ENCODE measurements at places on chromosomes 13 and 19.
A peak's percentile ranks its signal among the peaks of the same experiment; 100 is the strongest.

- no peak for DNase-seq
Measured at GRCh38 chr19:3122512-3122870, 13.3 kb upstream of the GNA15 start.

DNA sequence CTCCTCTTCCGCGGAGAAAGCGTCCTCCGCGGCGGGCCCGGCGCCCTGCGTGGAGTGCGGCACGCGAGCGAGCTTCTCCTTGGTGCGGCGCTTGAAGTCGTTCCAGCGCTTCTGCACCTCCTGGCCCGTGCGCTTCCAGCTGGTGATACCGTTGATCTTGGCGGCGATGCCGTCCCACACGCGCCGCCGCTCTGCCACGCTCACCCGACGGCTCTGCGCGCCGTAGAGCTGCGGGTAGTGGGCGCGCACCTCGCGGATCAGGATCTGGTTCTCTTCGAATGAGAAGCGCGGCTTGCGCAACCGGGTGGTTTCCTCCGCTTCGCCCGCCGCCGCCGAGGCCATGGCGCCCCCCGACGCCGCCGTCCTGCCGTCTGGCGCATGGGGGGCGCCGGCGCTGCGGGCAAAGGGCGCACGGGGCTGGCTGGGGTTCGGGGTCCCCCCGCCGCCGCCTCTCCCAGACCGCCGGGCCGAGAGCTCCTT lies 941 bp downstream of the MYPOP start:
- DNase-seq: no peak

DNA sequence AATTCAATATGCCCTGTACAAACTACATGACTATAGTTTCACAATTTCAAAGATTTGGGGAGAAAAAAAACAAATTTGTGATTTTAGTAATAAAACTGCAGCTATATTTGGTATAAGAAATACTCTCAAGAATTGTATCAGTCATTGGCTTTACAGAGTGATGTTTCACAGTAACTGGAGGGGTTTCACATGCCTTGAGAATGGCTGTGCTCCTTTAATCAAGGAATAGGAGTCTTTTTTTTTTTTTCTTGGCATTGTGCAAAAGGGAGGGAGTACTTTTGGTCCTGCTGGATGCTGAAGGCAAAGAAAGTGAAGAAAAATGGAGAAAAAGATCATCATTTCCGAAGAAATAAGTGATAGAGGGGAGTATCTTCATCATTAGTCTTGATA lies 6.8 kb downstream of the ZNF507 start:
- no peak for DNase-seq

DNA sequence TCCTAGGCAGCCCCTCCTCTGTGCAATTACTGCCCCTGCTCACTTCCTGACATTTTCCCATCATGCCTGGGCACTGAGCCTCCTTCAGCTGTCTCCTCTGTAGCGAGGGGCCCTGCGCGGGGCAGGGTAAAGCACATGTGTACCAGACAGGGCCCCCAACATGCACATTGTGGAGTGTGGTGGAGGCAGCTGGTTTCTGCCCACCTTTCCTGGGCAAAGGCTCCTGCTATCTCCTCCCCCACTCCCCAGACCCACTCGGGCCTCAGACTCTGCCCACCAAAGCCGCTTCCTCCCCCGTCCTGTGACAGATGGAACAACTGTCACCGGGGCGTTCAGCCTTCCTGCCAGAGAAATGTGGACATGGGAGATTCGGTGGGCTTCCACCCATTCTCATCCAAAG lies 2.9 kb upstream of the KPTN start:
- no peak for DNase-seq

GRCh38 chr13:105370011-105370650 lies 1165.3 kb downstream of the EFNB2 start:
- no peak for DNase-seq

- no peak for DNase-seq
Measured at GRCh38 chr19:18310118-18310909, 12.6 kb downstream of the LSM4 start.

DNA sequence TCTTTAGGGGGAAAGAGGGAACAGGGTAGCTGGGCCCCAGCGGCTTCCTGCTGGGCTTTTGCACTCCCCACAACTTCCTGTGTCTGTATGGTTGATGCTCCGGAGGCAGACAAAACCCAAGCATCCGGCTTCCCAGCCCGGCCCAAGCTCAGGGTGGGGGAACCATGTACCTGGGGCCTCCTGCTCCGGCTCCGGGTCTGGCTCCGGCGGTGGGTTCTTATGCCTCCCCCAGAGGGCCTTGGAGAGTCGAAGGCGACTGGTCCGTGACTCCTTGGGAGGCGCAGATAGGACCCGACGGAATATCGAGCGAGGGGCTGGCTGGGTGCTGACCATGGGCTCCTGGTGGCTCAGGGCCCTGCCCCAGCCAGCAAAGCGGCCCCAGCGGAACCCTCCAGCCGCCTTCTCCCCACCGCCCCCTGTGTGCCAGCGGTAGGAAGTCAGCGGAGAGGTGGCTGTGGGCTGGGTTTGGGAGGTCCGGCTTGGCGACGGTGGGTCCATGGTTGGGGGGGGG lies 428 bp downstream of the RASAL3 start:
- no peak for DNase-seq

- DNase-seq: no peak
Measured at GRCh38 chr13:85163063-85163462, 636.2 kb downstream of the SLITRK6 start.

DNA sequence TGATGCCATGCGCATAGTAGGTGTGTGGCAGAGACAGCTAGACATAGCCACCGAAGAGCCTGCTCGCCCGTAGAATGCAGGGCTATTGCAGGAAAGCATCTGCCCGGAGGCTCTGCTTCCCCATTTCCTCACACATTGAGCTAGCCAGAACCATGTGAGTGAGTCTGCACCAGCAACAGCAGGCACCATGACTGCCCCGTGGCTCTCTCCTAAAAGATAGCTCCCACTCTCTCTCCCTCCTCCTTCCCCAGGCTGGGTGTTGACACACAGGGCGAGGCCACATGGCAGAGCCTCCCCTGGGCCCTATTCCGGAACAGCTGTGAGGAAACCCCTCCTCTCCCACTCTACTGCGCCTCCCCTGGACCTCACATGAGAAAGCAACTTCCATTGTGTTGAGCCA lies 52.3 kb upstream of the ATP12A start:
- no peak for DNase-seq

DNA sequence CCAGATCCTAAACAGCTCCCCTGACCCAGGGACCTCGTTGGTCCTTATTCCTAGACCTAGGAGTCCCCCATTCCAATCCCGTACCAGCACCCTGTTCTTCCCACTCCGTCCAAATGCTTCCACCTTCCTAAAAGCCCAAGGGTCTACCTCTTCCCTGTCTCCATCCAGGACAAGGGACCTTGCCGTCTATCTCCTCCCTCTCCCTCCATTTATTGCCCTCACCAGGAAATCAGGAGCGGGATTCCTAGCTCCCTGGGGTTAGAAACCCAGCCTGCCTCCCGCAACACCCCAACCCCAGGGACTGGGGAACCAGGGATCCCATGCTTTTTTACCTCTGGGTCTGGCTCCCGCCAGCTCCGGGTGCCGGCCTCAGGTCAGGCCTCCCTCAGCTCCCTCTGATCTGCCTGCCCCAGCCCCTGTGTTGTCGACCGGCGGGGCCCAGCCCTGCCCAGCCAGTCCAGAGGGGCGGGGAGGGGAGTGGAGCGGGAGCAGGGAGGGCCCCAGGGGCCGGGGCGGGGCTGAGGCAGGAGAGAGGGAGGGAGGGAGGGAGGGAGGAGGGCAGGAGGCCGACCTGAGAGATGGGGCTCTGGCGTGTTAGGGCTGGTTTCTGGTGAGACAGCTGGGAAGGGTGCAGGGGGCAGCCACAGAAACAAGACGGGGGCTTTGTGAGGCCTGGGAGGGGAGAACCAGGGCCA lies at the start of gene B3GNT8:
TSS of gene B3GNT8 (minus strand) at position 423 of the 695 bp plus-strand sequence. CDS start 596 bp downstream, outside the sequence.
- peak; percentile 90 for DNase-seq

GRCh38 chr19:57688011-57688763 lies 6.4 kb downstream of the ZNF551 start:
- no peak for DNase-seq

DNA sequence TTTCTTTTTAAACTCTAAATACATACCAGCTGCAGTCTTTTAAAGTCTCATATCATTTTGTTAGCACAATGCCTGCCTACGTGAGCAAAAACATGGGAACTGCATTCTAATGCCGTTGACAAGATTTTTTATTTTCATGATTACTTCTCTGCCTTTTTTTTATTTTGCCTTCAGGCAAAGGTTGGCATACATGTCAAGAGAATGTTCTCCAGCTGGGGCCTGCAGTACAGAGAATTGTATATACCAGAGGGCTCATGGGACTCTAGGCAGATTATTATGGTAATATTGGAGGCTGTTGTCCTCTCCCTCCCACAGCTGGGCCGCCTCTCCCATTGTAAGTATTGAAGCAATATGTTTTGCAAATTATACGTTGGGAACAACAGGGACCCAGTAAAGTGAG lies 53.9 kb upstream of the OBI1 start:
- DNase-seq: no peak

- DNase-seq: no peak
Measured at GRCh38 chr19:53907193-53907581, 1.9 kb upstream of the CACNG7 start.

GRCh38 chr13:113317031-113317430 lies 20.0 kb downstream of the LAMP1 start:
- DNase-seq: no peak

DNA sequence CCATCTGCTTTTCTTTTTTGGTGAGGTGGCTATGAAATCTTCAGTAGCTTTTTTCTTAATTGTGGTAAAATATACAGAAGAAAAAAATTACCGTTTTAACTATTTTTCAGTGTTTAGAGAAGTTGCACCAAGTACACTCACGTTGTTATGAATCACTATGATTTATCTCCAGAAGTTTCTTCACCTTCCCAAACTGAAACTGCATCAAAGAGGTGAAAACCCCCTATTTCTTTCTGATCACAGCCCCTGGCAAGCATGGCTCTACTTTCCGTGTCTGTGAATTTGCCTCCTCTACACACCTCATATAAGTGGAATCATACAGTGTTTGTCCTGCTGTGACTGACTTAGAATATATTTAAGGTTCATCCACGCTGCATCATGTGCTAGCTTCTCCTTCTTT lies 15.6 kb upstream of the SIGLEC10 start:
- DNase-seq: no peak

GRCh38 chr19:9018163-9018875 lies 8.1 kb upstream of the MUC16 start:
- DNase-seq: no peak

- no peak for DNase-seq
Measured at GRCh38 chr19:1276628-1277022, 1.3 kb downstream of the FAM174C start.

GRCh38 chr13:45940061-45940460 lies 88.5 kb upstream of the SIAH3 start:
- DNase-seq: no peak

DNA sequence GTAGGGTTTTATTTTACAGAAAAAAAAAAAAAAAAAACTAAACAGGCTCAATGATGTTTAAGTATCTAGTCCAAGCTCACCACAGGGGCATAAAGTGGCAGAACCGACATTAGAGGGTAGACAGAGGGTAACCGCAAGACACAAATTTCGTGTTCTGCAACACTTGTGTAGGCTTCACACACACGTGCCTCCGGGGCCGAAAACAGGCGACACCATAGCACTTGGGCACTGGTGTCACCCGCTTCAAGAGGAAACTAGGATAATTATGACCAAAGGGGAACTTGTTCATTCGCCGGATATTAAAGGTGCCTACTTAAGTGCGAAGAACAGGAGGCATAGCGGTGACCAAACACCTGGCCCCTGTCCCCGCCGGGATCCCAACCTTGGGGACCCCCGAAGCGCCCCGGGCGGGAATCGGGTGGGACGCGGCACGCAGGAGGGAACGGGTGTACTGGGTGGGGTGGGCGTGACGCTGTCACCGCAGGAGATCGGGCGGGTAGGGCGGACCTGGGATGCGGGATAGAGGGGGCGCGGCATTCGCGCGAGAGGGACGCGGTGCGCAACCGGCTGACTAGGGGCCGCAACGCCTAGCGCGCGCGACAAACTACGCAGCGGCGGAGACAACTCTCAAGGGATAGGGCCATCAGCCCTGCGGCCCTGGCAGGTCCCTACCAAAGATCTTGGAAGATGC lies 558 bp downstream of the MZT1 start:
- peak; percentile 55 for DNase-seq

- peak; percentile 32 for DNase-seq
Measured at GRCh38 chr13:32164622-32165268, 133.2 kb downstream of the FRY start.

DNA sequence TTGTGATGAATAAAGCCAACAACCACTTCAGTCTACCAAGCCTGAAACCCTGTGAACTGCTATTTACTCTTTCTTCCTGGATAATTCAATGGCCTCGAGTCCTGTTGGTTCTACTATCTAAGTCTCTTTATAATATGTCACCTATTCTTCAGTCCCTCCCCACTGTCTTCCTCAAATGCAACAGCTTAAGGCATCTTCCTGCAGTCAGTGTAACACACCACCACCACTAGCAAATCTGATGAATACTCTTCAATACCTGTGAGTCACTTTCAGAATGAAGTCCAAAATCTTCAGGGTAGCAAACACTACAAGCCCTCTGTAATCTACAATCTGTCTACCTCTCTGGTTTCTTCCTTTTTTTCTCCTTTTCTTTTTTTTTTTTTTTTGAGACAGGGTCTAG lies 32.9 kb downstream of the ZDHHC20 start:
- no peak for DNase-seq

- DNase-seq: no peak
Measured at GRCh38 chr19:44723299-44723951, 24.5 kb downstream of the CEACAM16 start.

- no peak for DNase-seq
Measured at GRCh38 chr19:33621065-33621785, 528 bp upstream of the CHST8 start.

DNA sequence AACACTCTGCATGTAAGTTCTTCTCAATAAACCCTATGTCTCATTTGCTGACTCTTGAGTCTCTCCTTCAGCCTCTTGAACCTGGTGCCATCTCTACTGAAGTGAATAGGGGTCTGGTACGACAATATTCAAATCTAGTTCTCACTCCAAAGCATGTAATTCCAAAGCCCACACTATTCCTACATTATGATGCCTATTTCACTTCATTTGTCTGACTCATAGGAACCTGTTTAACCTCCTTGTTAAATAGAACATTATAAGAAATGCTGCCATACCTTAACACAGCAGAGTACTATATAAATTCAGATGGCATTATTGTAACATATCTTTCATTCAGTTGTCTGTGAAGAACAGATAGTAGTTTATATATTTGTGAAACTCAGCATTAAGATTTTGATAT lies 67.1 kb downstream of the STARD13 start:
- no peak for DNase-seq

DNA sequence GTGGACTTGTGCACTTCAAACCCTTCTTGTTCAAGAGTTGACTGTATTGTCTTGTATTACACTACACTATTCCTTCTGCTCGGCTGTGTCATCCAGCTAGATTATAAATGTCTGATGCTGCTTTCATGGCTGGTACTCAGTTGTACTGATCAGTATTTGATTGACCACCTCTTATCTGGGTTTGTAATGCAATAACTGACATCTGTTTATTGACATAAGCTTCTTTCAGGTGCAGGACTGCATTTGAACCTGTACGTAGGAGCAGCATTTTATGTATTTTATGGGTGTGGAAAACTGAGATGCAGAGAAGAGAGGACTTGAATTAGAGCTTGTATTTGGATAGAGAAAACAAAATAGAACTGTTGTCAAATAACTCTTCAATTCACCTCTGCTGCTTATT lies 309.2 kb downstream of the FGF9 start:
- DNase-seq: no peak

- DNase-seq: no peak
Measured at GRCh38 chr19:30670011-30670329, 297.8 kb downstream of the ZNF536 start.

Data from foreskin fibroblast (primary cell).